Ovary (tissue), 10 donors: ENCODE measurements at places on chromosomes 5 and 9. TPM values are rescaled to one million over a fixed set of nuclear protein-coding genes. Genes with fewer than 3 reads are reported as not detected.

Gene IFNA13
- not detected for total RNA-seq

Gene SH2D3C
- total RNA-seq: 17.0 TPM

Gene PCDHGA10
- total RNA-seq: 8.1 TPM

Gene FGD3
- total RNA-seq: 2.2 TPM

Gene NEUROG1
- not detected for total RNA-seq

Gene MOB3B
- total RNA-seq: 36.3 TPM

Gene OTP
- total RNA-seq: not detected

Gene PCDHA10
- 4.0 TPM for total RNA-seq

GRCh38 chr5:115333164-115333563 is 36.7 kb upstream of the CCDC112 start:
- no peak overlapping the region for H3K4me3 ChIP-seq
- H3K27me3 ChIP-seq: no peaks in the 10 kb centered on the region
- H3K27ac ChIP-seq: no peak overlapping the region
- no peaks in the 10 kb centered on the region for H3K36me3 ChIP-seq
- DNase-seq: no peak

- no peak overlapping the region for H3K27ac ChIP-seq
- H3K27me3 ChIP-seq: no peaks in the 10 kb centered on the region
- H3K4me1 ChIP-seq: no peaks in the 10 kb centered on the region
- no peaks in the 10 kb centered on the region for H3K36me3 ChIP-seq
- no peak overlapping the region for H3K4me3 ChIP-seq
These were observed 64.4 kb upstream of the PCAT7 start for GRCh38 chr9:94490465-94490864.

DNA sequence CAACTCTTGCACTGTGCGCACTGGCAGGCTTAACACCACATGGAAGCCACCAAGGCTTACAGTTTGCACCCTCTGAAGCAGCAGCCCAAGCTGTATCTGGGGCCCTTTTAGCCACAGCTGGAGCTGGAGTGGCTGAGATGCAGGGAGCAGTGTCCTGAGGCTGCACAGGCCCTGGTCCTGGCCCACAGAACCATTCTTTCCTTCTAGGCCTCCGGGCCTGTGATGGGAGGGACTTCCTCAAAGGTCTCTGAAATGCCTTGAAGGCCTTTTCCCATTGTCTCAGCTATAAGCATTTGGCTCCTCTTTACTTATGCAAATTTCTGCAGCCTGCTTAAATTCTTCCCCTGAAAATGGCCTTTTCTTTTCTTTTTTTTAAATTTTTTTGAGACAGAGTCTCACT is 104.4 kb upstream of the CPLX2 start:
- no peaks in the 10 kb centered on the region for H3K4me1 ChIP-seq
- no peaks in the 10 kb centered on the region for H3K27me3 ChIP-seq
- DNase-seq: no peak
- H3K27ac ChIP-seq: no peak overlapping the region
- no peak overlapping the region for H3K4me3 ChIP-seq

DNA sequence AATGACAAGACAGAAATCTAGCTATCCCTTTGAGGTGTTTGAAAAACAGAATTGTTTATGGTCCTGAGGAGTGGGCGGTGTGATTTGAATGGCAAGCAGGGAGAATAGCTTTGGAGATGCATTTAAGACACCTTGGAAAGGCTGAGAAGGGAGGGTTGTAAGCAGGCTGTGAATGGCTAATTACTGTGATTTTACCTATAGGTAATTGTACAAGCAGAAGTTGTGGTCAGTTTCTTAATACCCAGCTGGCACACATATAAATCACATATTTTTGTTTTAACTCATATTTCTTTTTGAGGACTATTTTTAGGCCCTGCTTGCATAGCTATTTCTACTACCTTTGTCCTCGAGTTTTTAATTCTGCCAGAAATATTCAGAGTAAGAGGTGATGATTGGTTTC is 248.6 kb downstream of the KDM4C start:
- no peaks in the 10 kb centered on the region for H3K4me1 ChIP-seq
- no peak overlapping the region for H3K4me3 ChIP-seq
- H3K27ac ChIP-seq: no peak overlapping the region
- H3K27me3 ChIP-seq: no peaks in the 10 kb centered on the region
- no peak for DNase-seq

DNA sequence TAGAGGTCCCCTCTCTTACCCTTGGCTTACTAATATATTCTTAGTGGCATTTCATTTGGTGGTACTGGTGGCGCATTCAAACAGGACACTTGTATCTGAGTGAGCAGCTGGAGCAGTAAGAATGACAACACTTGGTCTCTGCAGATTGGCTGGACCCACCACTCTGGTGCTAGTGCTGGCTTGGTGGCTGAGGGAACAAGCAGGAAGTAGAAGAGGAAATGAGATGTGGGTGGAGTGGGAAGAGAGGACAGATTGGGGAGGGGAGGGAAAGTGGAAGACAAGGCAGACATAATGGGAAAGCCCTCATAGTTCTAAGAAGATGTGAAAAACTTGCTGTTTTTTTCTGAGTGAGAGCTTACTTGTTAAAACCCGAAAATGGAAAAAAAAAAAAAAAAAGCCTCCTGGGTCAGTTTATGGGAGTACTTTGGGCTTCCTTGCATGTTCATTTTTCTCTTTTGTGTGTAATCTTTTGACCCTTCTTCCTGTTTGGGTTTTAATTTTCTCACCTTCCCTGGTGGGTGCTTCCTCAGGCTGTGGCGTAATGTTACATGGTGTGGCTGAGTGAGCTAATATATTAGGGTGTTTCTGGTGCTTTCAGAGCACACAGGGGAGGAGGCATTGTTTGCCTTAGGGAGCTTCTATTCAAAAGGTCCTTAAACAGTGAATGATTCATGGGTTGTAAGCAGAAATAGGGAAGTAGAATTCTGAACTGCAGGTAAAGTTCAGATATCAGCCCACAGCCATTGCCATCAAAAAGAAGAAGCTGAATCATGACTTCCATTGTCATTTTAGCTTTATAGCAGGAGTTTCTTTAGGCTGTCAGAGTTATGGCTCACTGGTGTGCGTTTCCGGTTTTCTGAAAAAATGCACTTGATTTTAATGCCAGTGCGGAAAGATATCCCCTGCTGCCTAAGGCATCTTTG is 52.3 kb downstream of the TLE4 start:
- peaks cover 4% of the 10 kb centered on the region for H3K4me1 ChIP-seq
- H3K36me3 ChIP-seq: no peaks in the 10 kb centered on the region

DNA sequence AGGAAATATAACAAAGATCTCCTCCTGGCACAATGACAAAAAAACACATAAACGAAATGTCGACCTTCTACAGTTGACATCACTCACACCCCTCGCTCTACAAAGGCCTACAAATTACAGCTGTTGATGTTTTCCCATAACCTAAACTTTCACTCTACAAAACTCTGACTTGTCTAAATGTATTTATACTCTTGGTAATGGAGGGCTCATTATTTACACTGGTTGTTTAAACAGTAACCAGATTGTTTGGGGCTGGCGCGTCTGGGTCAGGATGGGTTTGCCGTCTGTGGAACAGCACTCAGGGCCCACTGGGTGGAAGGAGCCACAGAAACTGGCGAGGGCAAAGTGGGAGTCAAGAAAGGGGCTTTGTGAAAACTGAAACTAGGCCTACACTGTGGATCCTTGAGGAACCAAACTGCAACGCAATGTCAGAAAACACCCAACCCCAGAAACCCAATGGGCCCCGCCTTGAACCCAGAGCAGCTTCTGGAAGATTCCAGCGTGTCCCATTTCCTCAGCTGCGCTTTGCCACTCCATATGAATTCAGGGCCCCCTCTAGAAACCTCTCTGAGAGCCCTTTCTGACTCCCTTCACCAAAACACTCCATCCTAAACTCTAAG is 136.7 kb downstream of the ROR2 start:
- no peak overlapping the region for H3K27ac ChIP-seq
- DNase-seq: no peak
- peaks cover 12% of the 10 kb centered on the region for H3K4me1 ChIP-seq
- no peaks in the 10 kb centered on the region for H3K36me3 ChIP-seq
- H3K27me3 ChIP-seq: no peaks in the 10 kb centered on the region
- no peak overlapping the region for H3K4me3 ChIP-seq

- no peak overlapping the region for H3K27ac ChIP-seq
- no peak for DNase-seq
- H3K27me3 ChIP-seq: no peaks in the 10 kb centered on the region
- no peak overlapping the region for H3K4me3 ChIP-seq
- H3K36me3 ChIP-seq: no peaks in the 10 kb centered on the region
- no peaks in the 10 kb centered on the region for H3K4me1 ChIP-seq
These were observed 194.5 kb upstream of the OTULINL start for GRCh38 chr5:14386884-14387624.

DNA sequence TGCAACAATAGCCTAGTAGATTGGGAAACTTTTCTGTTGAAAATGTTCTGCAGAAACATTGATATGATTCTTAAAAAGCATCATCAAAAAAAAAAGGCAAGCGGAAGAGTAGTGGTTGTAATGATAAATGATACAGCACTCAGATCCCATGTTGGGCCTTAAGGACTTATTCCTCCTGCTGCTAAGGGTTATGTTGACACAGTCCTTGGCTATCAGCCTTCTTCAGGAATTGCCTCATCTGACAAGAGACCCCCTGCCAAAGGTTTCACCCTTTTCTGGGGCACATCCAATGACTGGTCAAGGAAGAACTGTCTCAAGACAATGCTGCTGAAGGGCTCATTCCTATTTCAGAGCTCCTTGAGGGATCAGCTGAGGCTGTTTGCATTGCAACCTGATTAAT is 44.3 kb upstream of the MAMDC2 start:
- H3K4me3 ChIP-seq: no peak overlapping the region
- H3K36me3 ChIP-seq: no peaks in the 10 kb centered on the region
- no peaks in the 10 kb centered on the region for H3K27me3 ChIP-seq

DNA sequence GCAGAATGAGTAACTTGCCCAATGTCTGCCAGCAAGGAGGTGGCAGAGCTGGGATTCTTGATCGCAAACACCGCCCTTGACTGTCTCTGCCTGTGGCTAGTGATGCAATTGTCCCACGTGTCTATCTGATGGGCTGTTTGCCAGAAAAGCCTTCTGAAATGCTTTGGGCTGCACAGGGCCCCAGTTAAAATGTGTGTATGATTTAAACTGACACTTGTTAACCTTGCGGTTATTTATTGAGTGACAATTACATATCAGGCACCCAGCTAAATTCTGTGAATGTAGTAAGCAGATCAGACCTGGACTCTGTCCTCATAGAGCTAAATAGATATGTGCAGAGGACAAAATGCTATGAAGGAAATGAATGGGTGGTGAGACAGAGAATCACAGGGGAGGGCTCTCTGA is 11.6 kb upstream of the IL12B start:
- no peaks in the 10 kb centered on the region for H3K4me1 ChIP-seq
- no peaks in the 10 kb centered on the region for H3K36me3 ChIP-seq
- no peak overlapping the region for H3K4me3 ChIP-seq
- H3K27ac ChIP-seq: no peak overlapping the region
- H3K27me3 ChIP-seq: no peaks in the 10 kb centered on the region

GRCh38 chr5:74240783-74241750 is 399.5 kb downstream of the ENC1 start:
- no peaks in the 10 kb centered on the region for H3K36me3 ChIP-seq
- no peaks in the 10 kb centered on the region for H3K27me3 ChIP-seq
- no peak for DNase-seq
- peaks cover 10% of the 10 kb centered on the region for H3K4me1 ChIP-seq

- no peak overlapping the region for H3K27ac ChIP-seq
- no peak overlapping the region for H3K4me3 ChIP-seq
- H3K36me3 ChIP-seq: no peaks in the 10 kb centered on the region
- H3K27me3 ChIP-seq: no peaks in the 10 kb centered on the region
These were observed 129.1 kb upstream of the FSTL4 start for GRCh38 chr5:133741396-133741795.

- no peak overlapping the region for H3K27ac ChIP-seq
- H3K36me3 ChIP-seq: no peaks in the 10 kb centered on the region
- H3K4me3 ChIP-seq: no peak overlapping the region
These were observed 5.8 kb upstream of the ZBTB43 start for GRCh38 chr9:126799034-126799433.

DNA sequence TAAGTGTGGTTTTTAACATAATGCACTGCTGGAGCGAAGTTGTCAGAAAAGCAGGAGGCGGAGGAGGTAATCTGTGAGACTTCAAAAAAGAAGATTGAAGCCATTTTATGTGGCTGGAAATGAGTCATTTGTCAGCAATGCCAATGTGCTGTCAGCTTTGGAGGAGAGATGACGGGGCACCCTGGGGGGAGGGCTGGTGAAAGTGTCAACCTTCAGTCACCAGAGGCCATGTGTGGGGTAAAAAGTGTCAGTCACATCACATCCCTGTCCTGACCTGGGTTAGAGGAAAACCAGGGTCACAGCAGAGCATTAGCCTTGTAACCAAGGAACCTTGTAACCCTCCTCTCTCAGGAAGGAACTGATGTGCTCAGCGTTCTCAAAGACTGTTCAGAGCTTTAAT is 59.1 kb downstream of the TLR4 start:
- DNase-seq: no peak
- H3K27ac ChIP-seq: no peak overlapping the region
- H3K27me3 ChIP-seq: no peaks in the 10 kb centered on the region
- H3K36me3 ChIP-seq: no peaks in the 10 kb centered on the region
- H3K4me1 ChIP-seq: no peaks in the 10 kb centered on the region

GRCh38 chr5:122149321-122150090 is 20.2 kb downstream of the ZNF474 start:
- no peak overlapping the region for H3K4me3 ChIP-seq
- H3K4me1 ChIP-seq: peaks cover 1% of the 10 kb centered on the region
- H3K27ac ChIP-seq: no peak overlapping the region
- DNase-seq: no peak
- no peaks in the 10 kb centered on the region for H3K36me3 ChIP-seq

DNA sequence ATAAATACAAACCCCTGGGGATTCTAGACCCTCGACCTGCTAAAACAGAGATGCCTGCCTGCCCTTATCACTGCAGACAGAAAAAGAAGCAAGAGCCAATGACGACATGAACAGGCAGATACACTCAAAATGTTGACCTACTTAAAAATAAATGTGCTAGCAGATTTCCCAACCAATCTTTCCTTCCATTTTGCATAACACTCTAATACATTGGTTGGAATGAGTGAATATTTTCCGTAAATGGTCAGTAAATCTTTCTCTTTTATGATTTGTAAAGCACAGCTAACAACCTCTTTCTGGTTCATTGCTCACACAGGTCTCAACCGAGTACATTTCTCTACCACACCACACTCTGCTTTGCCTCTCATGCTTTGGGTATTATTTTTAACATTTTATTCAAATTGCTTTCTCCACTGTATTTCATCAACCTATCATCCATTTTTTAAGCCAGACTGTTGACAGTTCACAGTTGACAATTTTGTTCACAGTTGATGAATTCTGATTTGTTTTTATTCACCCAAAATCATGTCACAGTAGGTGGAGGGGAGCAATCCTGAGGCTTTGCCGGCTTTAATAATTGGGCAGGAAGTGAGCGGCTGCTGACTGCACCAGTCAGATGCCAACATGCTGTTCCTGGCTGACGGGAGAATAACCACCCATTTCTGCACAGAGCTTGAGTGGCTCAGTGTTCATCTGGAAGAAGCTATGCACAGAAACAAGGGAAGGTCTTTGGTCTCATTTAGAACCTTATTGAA is 426.6 kb downstream of the SPOCK1 start:
- no peak overlapping the region for H3K4me3 ChIP-seq
- H3K36me3 ChIP-seq: no peaks in the 10 kb centered on the region
- no peaks in the 10 kb centered on the region for H3K4me1 ChIP-seq
- DNase-seq: no peak
- H3K27ac ChIP-seq: peak overlapping the region; percentile 38
- H3K27me3 ChIP-seq: no peaks in the 10 kb centered on the region
